Tibial nerve (tissue), 4 donors: ENCODE measurements at places on chromosomes 12 and 14. TPM values are rescaled to one million over a fixed set of nuclear protein-coding genes. Genes with fewer than 3 reads are reported as not detected.

Gene GYS2
- 0.22 TPM for total RNA-seq

Gene HAL
- 0.20 TPM for total RNA-seq

Gene BLOC1S1
- 322 TPM for total RNA-seq

Gene BDKRB2
- 13.7 TPM for total RNA-seq

Gene SIVA1
- 260 TPM for total RNA-seq

Gene CD27
- not detected for total RNA-seq

Gene TAMALIN
- total RNA-seq: 54.0 TPM

Gene CMKLR1
- total RNA-seq: 7.1 TPM

Gene AVPR1A
- total RNA-seq: 8.6 TPM

Gene RPL10L
- not detected for total RNA-seq

Gene TAS2R14
- total RNA-seq: 6.3 TPM

Gene TMEM229B
- total RNA-seq: 2.7 TPM

Gene HOXC13
- total RNA-seq: not detected

Gene NEK9
- 109 TPM for total RNA-seq

Gene TPH2
- total RNA-seq: not detected

Gene NEUROD4
- not detected for total RNA-seq

Gene ESR2
- total RNA-seq: 0.59 TPM

Gene TMEM119
- total RNA-seq: 38.3 TPM

Gene NFE2
- not detected for total RNA-seq
